ENCODE measurements at places on chromosomes 11 and 22.

DNA sequence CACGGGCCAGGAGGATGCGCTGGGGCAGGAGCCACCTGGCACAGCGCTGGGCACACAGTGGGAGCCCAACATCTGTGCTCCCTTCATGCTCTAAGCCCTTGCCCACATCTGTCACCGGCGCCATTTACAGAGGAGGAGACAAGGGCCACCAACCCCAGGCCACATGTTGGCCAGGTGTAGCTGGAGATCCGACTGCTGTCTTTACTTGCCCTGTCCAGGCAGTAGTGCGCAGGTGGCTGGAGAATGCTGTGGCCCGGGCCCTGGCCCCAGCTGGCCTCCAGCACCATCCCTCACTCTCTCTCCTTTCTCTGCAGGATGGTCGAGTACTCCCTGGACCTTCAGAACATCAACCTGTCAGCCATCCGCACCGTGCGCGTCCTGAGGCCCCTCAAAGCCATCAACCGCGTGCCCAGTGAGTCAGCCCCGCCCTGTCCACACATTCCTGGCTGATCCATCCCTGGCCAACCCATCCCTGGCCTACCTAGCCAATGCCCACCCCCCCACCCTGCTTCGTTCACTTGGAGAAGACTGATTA, 48.5 kb downstream of the CACNA1I start:
- no peak for DNase-seq

DNA sequence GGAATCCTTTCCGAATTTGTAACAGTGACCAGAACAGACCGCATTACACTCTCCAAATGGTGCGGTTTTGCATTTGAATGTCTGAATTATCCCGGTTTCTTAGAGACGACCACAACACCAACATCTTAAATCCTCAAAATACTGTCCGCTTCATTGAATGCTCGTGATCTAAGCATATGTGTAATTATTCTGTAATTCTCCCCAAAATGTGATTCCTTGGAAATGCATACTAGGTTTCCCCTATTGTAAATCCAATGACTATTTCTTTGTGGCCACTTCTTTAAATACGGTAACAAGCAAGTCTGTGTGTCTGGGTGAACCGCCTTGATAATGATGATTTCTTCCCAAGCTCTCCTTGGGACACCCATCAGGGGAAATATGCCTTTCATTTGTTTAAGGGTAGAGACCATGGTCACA, 87.3 kb upstream of the DBX1 start:
- DNase-seq = no peak

DNA sequence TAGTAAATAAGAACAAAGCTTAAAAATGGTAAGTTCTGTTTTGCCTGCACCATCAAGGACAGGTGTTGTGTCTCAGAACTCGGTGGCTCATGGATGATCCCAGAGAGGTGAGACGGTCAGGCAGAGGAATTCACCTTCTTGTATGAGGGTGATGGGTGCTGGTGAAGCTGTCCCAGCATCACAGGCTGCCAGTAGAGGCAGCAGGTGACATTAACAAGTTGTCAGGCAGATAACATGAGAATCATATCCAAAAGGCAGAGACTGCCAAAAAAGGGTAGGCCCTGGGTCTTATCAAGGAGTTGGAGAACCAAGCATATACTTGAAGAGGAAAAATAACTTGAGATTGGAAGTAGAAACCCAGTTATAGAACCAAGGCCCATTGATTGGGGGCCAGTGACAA, 437.8 kb downstream of the DYNC2H1 start:
- DNase-seq = no peak

DNA sequence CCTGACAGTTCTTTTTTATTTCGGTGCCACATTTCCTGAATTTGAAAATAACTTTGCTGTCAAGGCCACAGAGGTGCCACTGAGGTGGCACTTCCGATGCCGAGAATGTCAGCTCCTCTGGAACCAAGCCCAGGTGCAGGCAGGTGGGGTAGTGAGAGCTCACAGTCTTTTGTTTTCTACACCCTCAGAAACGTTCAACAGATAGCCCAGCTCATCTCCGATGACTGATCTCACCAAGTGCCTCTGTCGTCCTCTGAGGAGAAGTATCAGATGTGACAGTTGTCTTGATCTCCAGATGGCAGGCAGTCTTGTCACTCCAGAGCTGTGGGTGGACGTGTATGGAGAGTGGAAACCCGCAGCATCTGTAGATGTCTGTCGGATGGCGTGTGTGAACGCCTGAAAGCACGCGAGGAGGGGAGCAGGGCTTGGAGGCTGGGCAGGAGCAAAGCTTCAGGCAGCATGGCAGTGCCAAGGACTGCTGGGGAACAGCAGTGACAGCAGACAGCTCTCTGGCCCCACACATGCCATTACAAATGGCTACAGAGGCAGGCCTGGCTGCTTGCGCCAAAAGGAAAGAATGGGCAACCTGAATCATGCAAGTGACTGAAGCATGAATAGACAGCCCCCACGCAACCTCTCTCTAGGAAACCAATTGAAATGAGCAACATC, 877.0 kb downstream of the OPCML start:
- DNase-seq = no peak

DNA sequence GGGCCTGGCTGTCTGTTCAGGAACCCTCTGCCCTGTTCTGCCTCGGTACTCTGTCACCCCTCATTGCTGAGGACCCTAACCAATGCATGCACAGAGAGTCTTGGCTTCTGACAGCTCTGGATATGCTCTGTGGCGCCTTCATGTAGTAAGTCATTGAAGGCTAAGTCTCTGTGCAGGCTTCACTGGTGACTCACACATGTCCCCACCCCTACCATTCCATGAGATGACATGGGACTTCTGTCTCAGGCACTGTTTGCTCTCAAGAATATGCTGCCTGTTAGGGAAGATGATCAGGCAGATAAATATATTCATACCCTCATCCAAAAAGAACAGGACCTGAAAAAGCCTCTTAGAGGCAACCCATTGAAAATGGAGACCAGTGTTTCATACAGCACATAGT, 43.6 kb upstream of the HORMAD2 start:
- DNase-seq = no peak

GRCh38 chr22:19568337-19569275, 44.4 kb upstream of the CLDN5 start:
- DNase-seq = no peak

- DNase-seq = no peak
Measured at GRCh38 chr11:76210931-76211851, 4.9 kb upstream of the WNT11 start.

DNA sequence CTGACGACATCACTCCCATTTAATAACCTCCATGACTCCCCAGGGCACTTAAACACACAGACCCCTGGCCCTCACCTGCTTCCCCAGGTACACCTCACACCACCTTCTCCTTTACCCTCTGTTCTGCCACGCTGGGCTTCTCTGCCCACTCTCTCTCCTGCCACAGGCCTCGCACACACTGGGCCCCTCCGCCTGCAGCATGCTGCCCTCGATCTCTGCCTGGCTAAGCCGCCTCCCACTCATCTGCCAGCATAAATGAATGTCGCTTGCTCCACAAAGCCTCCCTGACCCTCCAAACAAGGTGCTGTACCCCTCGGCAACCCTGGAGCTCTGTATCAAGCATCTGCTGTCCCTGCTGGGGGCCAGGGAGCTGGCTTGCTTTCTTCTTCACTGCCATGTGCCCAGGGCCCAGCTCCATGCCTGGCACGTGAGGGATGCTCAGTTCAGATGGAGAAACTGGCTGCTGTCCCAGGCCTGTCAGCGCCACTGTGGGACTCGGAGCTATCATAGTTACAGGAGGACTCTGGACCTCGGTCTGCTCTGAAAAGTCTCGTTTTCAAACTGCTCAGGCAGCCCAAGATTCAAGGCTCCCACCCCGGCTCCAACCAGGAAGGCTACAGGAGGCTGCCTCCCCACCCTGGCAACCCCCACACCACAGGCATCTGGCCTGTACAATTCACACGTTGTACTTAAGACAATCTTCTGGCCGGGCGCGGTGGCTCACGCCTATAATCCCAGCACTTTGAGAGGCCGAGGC, 11.9 kb downstream of the TTLL1 start:
- DNase-seq = no peak

DNA sequence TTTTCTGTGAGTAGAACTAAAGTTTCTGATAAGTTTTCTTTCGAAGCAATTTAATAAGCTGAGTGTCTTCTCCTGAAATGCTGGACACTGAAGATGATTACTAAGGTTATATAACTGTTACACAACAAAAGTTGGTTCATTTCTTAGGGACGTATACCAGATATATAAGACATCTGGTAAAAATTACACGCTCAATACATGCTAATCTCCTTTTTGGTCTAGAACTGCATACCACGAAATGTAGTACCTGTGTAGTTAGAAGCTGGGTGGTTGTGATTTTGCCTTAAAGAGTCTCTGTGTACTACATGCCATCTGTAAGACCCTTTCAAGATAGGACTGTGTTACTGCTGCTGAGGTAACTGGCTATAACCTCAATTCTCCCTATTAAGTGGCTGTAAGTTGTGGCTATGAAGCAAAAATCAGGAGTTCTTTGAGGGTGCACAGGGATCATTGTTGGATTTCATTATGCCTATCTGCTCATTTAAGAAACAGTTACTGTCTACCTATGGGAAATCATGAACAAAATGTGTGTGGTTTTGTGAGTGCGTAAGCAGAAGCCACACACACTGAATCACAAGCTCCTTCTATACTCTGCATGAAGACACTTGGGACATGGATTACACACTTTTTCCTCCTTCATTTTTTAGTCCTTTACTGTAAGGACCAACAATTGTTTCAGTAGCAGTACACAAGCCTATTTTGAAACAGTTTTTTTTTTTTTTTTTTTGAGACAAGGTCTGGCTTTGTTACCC, 195.9 kb downstream of the SWAP70 start:
- DNase-seq = no peak

DNA sequence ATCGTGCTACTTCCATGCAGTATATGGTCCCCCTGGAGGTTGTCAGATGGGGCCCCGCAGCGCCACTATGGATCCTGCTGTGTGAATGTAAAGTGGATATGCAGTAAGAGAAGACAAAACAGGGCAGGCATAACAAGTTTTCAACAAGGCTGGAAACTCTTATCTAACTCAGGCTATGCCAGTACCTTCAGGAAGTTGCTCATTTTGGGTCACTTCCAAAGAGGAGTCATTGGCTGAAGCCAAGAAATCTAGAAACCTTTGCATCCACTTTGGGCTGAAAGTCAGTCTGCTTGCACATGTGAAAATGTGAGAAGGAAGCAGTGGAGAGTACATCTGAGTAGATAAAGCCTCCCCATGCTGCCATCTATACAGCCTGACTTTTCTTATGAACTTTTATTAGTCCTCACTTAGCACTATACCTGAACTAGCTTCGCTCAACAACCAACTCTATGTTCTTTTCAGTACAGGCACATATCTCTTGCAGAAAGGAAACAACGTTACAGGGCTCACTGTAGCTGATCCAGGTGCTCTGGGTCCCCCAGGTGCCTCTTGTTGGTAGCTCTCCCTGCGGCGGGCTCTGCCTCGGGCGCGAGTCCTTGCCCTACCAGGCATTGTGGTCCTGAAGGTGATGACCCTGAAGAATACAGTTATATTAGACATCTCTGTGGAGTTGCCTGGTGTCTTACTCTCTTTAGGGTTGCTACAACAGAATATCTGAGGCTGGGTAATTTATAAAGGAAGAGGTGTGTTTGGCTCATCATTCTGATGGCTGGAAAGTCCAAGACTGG, 12.4 kb downstream of the PIWIL3 start:
- no peak for DNase-seq

GRCh38 chr22:35547987-35548721, 7.5 kb downstream of the RASD2 start:
- no peak for DNase-seq

DNA sequence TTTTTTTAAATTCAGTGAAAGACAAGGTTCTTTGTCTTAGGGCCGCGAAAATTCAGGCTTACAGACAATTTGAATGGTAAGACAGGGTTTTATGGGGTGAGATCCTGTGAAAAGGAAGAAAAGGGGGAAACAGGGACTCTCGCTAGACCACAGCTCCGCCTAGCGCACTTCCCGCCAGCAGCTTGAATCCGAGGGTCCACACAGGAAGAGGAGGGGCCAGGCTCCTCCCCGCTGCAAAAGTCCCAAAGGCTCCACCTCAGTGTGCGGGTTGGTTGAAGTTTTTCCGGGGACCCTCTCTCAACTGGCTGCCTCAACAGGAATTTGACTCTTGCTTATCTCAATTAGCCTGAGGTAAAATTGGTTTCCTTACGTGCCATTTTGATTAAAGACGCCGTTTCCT, 950.9 kb upstream of the CNTN5 start:
- no peak for DNase-seq

DNA sequence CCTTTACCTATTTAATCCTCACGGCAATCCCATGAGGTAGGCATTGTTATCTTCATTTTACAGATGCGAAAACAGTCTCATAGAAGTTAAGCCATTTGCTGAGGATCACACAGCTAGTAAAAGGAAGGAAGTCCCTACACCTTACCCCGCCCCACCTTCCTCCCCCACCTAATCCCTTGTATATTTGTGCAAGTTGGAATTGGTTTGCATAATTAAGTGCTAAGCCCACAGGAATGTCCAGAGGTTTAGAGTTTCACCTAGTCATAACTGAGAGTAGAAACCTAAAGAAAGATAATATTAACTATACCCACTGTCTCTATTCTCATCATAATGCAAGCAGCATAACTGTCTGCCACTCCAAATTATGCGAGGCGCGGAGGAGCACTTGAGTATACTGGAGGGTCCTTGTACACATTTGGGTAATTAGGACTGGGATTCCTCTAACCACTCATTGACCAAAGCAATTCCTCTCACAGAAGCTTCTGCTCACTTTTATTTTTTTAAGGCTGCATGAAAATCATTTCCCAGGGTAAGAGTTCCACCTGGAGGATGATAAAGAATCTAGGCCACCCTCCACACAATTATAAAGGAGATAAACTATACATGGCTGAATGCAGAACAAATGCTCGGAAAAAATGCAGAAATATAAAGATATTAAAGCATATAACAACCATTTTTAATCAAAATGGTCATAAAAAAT, 199.9 kb downstream of the FAM181B start:
- no peak for DNase-seq

- DNase-seq = no peak
Measured at GRCh38 chr11:112624431-112624830, 336.8 kb upstream of the NCAM1 start.

- DNase-seq = no peak
Measured at GRCh38 chr11:68137833-68138232, 16.6 kb upstream of the CHKA start.

GRCh38 chr11:44637487-44637886, 72.0 kb downstream of the CD82 start:
- DNase-seq = peak; percentile 70

- peak; percentile 60 for DNase-seq
Measured at GRCh38 chr11:62665599-62666258, 617 bp downstream of the CSKMT start.

GRCh38 chr11:118401880-118402590, 629 bp downstream of the ATP5MG start:
- peak; percentile 62 for DNase-seq

DNA sequence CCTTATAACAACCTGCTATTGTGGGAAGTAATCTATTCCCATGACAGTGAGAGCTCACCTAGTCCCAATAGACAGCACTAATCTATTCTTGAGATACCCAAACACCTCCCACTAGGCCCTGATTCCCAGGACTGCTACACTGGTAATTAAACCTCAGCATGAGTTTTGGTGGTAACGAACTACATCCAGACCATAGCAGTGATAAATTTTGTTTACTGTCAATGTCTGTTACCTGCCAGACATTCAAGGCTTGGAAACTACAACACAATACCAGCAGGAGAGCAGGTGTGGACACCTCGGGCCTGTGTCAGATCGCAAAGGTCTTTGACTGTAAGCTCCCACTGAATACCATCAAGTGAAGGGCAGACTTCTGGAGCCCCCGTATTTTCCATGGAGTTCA, 187.1 kb downstream of the ARHGAP42 start:
- no peak for DNase-seq
